ENCODE measurements at places on chromosomes 2 and 18.

- DNase-seq: no peak
These were observed 39.6 kb downstream of the INHBB start for GRCh38 chr2:120385355-120386127.

- DNase-seq: no peak
These were observed 25.8 kb downstream of the AAK1 start for GRCh38 chr2:69617744-69618143.

GRCh38 chr2:43443282-43443681 lies 152.6 kb downstream of the THADA start:
- no peak for DNase-seq

DNA sequence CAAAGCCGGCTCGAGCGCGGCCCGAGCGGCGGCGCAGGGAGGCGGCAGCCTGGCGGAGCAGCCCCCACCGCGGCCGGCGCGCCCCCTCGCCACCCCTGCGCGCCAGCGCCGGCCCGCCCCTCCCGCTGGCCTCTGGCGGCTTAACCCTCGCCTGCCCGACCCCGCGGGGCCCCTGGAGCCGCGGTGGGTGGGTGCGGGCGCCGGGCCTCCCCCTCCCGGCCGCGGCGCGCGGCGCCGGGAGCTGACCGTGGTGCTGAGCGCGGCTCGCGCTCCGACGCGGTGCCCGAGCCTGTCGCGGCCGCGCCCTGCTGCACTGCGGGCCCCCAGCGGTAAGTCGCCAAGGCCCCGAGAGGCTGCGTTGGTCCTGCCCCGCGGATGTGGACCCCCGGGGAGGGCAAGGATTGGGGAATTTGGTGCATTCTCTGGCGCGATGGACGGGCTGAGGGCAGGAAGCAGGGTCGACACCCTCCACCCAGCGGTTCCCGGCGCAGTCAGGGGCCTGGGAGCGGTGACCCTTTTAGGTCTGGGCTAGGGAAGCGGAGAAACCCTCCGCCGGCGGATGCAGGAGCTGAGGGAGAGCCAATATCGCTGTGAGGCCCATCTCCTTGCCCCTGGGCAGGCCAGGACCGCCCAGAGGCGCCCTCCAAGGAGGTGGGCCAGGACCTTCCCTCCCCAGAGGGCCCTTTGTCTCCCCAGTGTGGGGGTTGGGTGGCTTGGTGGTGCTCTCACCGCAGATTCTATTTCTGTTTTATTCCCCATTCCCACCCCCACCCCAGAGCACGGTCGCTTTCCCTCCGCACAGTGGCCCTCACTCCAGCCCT lies 923 bp downstream of the AMER3 start:
- no peak for DNase-seq

GRCh38 chr2:70702711-70703395 lies 65.1 kb downstream of the ADD2 start:
- no peak for DNase-seq

DNA sequence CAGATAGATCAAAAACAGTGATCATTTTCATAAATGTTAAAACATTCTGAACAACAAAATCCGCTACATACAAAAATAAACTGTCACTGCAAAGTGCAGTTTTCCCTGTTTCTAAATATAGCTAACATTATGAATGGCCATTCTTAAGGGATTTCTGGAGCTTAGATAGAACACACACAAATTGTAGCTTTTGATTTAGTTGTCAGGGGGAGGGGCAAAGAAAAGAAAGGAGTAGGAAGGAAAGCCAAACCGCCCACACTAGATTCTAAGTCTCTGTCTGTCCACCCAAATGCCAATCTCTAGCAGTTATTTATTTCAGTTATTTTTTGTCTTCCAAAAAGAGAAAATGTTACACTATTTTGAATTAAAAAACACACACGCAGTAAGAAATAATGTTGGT lies 182.4 kb downstream of the CDH2 start:
- DNase-seq: no peak

GRCh38 chr18:67862069-67862468 lies 345.5 kb upstream of the DSEL start:
- DNase-seq: no peak

GRCh38 chr18:76821875-76822505 lies 367 bp upstream of the ZNF236 start:
- no peak for DNase-seq

GRCh38 chr2:219722276-219722879 lies 94.9 kb downstream of the SLC4A3 start:
- no peak for DNase-seq

GRCh38 chr2:173865971-173866873 lies 99.0 kb downstream of the SP3 start:
- no peak for DNase-seq

DNA sequence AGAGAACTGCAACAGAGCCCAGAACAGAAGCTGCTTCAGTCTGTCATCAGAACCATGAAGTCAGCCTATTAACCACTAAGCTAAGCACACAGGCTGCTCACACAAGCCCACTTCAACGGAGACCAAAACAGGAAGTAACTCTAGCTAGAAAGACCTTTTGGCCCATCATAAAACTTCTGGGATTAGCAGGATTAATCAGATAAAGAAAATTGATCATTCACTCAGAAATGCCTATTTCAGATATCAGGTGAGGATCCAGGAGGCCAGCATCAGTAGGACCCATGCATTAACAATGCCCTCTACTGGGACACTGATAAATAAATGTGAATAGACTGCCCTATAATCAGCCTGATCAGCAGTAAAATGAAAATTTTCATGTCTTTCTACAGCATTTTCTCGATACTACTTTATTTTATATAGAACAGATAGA lies 101.4 kb downstream of the WDPCP start:
- no peak for DNase-seq

GRCh38 chr2:239751679-239752355 lies 273.3 kb downstream of the NDUFA10 start:
- DNase-seq: no peak

GRCh38 chr2:119937680-119938079 lies 75.2 kb upstream of the EPB41L5 start:
- DNase-seq: no peak

DNA sequence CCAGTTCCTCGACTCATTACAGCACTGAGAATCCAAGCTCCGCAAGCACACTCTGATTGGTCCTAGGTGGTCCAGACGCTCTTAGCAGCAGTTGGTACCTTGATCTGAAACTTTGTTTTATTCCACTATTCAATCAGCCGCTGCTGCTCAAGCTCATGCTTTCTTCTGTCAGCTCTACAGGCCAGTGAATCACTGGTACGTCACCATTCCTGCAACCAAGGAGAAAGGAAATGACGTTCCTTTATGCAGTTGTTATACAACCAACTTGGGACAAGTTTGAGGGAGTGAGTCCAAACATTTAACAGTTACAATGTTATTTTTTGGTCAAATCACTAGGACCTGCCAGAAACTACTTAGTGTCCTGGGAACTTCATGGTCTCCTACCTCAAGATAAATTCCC lies 398.8 kb upstream of the TMEFF2 start:
- no peak for DNase-seq

DNA sequence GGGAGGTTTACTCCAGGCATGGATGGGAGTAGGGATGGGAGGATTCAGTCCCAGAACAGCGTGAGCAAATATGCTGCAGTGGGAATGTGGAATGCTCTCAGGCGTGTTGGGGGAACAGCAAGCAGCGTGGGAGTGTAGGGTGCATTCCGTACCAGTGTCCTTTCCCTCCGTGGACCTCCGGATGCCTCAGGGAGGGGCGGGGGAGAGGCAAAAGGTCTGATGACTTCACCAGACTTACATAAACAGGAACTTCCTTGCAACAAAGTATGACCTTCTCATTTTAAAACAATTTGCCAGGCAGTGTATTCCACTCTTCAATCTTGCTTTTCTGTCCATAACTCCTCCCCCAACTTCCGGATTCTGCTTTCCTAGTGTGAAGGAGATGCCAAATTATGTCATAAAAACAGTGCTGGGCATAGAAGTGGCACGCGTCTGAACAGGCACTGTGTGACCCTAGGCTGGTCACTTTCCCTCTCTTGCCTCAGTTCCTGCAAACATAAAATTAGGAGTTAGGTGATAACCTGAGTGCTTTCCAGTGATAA lies 36.9 kb downstream of the RPL37A start:
- no peak for DNase-seq

DNA sequence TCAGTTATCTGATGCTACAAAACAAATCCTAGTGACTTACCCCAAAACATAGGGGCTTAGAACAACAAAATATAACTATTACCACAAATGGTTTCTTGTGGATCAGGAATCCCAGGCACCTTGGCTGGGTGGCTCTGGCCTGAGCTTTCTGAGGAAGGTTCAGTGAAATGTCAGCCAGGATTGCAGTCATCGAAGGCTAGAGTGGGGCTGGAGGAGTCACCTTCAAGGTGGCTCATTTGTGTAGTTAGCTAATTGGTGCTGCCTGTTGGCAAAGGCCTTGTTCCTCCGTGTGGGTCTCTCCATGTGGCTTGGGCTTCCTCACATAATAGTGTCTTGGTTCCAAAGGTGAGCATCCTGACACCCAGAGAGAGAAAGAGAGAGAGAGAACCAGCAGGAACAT lies 57.4 kb downstream of the COPS8 start:
- no peak for DNase-seq

- DNase-seq: no peak
These were observed 34.3 kb downstream of the GALM start for GRCh38 chr2:38700113-38700785.

GRCh38 chr2:69639266-69639665 lies 4.3 kb downstream of the AAK1 start:
- no peak for DNase-seq

GRCh38 chr2:205216580-205216979 lies 465.7 kb upstream of the NRP2 start:
- DNase-seq: no peak

- no peak for DNase-seq
These were observed 83.7 kb upstream of the MBOAT2 start for GRCh38 chr2:9087121-9087681.

- DNase-seq: no peak
These were observed 219.5 kb upstream of the TANK start for GRCh38 chr2:160940699-160941098.

GRCh38 chr18:5574843-5575242 lies 31.0 kb upstream of the EPB41L3 start:
- no peak for DNase-seq

- DNase-seq: no peak
These were observed 162.9 kb downstream of the CELF4 start for GRCh38 chr18:37402735-37403099.

- no peak for DNase-seq
These were observed 31.2 kb downstream of the ASAP2 start for GRCh38 chr2:9237831-9238230.

DNA sequence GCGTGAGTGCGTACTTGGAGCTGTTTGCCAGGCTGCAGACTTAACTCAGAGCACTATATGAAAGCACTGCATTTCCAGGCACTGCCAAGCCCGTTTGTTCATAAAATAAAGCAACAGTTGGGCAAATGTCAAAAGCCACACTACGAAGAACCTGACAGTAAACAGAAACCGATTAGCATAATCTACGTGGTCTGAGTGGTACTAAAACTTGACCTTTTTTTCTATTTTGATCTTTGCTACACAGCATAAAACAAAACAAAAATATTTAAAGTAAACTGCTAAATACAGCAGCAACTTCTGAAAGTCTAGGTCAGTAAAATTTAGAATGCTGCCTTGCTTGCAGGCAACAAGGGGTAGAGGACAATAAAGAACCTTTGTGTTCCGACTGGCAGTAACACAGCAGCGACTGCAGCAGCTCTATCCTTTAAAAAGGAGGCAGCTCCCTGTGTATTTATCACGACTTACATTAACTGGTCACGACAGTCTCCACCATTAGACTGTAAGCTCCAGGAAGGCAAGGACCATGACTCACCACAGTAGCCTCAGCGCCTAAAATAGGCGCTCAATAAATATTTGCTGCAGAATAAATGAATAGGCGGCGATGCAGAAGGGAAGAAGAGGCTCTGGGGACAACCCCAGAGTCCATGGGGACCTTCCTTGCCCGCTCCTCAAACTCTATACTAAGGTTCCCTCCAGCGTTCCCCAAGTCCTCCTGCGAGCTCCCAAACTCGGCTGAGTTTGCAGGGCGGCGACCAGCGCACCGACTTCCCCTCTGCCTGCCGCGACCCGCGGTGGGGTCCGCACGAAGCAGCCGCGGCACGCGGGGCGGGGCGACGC lies 902 bp downstream of the SS18 start:
- DNase-seq: no peak

GRCh38 chr2:127479866-127480743 lies 46.2 kb downstream of the IWS1 start:
- DNase-seq: no peak

DNA sequence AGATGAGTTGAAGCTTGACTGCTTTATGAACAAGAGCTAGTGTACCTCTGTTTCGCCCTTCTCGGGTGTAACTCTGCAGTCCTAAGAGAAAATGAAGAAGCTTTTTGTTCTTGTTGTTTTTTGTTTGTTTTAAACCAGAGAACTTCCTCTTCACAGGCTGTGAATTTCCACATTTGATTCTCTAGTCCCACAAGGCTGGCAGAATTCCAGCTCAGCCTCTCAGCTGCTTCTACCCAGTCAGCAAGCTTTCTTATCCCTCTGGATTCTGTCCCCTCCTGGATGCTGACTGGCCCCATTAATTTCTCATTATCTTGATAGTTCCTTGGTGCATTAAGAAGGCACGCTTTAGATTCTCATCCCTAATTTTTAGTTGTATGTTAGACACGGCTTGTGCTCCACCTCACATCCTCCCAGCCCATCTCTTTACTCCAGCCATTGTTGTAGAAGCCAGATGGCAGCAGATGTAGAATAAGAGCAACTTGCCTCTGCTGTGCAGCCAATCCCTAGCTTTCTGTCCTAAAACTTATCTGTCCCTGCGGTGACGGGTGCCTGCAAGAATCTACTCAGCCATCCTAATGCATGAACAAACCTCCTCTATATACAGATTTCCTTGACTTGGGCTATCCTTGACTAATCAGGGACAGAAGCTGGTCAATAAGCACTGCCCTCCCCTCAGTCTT lies 12.3 kb upstream of the RESP18 start:
- no peak for DNase-seq

DNA sequence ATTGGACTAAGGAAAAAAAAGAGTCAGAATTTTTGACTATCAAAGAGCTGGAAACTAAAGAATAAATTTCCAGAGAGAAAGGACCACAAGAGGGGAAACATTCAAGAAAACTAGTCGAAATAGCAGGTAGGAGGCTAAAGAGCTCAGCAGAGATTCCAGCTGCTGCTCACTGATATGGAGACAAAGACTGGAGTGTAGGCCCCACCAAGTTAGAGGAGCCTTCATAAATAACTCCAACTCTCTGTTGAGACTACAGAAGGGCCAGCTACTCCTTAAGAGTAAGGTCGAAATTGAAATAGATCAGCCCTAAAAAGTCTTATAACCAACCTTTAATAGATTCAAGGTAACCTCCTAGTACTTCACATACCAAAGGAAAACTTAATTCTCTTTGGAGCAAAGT lies 31.1 kb downstream of the SS18 start:
- DNase-seq: no peak

GRCh38 chr2:238478216-238478615 lies 51.5 kb downstream of the ASB1 start:
- DNase-seq: no peak

GRCh38 chr2:119810049-119810630 lies 50.4 kb downstream of the PTPN4 start:
- no peak for DNase-seq

GRCh38 chr2:8352296-8352695 lies 329.6 kb upstream of the ID2 start:
- no peak for DNase-seq

All from cerebellar nuclear complex (tissue), 1 donor.